ENCODE measurements at places on chromosomes 6 and 20.

- peak; percentile 25 for DNase-seq
These were observed 103.6 kb downstream of the MAP3K7 start for GRCh38 chr6:90483116-90483839.

GRCh38 chr20:57947421-57948179 lies 237.8 kb upstream of the PMEPA1 start:
- no peak for DNase-seq

DNA sequence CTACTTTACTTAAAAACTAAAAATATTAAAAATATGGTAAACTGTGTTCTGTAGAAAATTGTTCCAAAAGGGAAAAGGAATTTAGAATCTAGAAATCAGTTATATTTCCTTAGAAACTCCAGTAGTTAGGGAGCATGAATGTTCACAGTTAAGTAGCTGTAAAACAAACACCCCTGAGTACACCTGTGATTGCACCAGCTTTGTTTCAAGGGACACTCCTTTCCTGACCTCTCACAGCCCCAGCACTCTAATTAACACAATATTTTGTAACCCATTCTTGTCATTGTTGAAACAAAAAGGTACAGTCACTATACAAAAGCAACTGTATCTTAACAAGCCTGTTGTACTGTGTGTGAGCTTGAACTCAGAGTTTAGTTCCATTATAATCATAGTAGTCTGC lies 72.3 kb downstream of the NCOA7 start:
- no peak for DNase-seq

GRCh38 chr6:6878887-6879585 lies 228.7 kb upstream of the RREB1 start:
- DNase-seq: peak; percentile 9

- peak; percentile 73 for DNase-seq
These were observed 4.8 kb downstream of the SOX18 start for GRCh38 chr20:64044484-64045247.

DNA sequence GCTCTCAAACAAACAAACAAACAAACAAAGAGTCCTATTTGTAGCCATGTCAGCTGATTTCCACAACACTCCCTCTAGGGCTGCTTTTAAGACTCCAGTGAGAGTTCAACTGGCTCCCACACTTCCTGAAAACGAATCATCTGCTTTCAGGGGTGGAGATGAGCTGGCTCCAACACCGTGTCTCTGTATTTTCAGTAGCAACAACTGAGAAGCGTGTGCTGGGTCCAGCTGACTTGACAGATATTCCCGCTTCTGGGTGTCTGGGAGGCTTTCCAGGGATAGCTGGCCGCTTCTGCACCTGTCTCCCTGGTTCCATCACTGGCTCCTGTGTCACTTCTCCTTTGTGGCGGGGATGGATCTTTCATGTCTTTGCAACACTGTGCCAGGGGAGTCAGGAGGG lies 272.5 kb upstream of the SOX4 start:
- DNase-seq: no peak

- DNase-seq: no peak
These were observed 800.4 kb downstream of the KIF16B start for GRCh38 chr20:15772826-15773225.

GRCh38 chr6:37442416-37443215 lies 9.6 kb downstream of the CMTR1 start:
- DNase-seq: no peak

GRCh38 chr20:63693733-63694583 lies 2.5 kb upstream of the TNFRSF6B start:
- no peak for DNase-seq

GRCh38 chr6:1170794-1171193 lies 141.1 kb upstream of the FOXQ1 start:
- peak; percentile 3 for DNase-seq

- DNase-seq: no peak
These were observed 32.2 kb upstream of the MYB start for GRCh38 chr6:135148889-135149288.
